ENCODE measurements at places on chromosomes 12 and 14.
A peak's percentile ranks its signal among the peaks of the same experiment; 100 is the strongest.

GRCh38 chr12:75208856-75209811, 505 bp downstream of the KCNC2 start:
- no peak for DNase-seq

- DNase-seq: peak; percentile 82
These were observed 21.0 kb downstream of the SLC25A29 start for GRCh38 chr14:100285021-100285912.

GRCh38 chr14:34714320-34715126, at the start of gene CFL2:
Gene CFL2, minus strand, starts transcription at chr14:34714593. Its CDS starts 53 bp downstream, at chr14:34714540.
- peak; percentile 66 for DNase-seq

DNA sequence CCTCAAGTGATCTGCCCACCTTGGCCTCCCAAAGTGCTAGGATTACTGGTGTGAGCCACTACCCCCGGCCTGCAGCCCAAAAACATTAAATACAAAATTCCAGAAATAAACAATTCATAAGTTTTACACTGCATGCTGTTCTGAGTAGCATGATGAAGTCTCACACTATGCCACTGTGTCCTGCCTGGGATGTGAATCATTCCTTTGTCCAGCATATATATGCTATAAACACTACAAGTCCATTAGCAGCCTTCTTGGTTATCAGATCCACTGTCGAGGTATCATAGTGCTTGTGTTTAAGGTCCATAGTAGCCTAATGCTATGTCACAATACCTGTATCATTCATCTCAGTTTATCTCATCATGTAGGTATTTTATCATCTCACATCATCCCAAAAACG, 15.9 kb downstream of the INTS13 start:
- DNase-seq: no peak

DNA sequence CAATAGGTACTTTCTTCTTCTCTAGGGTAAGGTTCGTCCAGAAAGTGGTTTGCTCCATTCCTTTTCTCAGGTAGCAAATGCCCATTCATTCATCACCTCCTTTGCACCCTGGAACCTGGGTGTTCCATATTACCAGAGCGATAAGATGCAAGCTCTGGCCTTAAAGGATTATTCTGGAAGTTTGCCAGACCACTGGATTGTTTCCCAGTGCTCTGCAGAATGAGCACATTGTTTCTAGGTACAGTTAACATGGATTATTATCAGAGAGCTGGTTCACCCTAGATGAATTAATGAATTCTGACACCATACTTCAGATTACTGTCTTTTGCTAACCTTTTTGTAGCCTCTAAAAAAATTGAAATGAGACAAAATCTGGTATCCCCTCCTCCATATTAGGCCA, 170.9 kb upstream of the BMP4 start:
- DNase-seq: no peak

DNA sequence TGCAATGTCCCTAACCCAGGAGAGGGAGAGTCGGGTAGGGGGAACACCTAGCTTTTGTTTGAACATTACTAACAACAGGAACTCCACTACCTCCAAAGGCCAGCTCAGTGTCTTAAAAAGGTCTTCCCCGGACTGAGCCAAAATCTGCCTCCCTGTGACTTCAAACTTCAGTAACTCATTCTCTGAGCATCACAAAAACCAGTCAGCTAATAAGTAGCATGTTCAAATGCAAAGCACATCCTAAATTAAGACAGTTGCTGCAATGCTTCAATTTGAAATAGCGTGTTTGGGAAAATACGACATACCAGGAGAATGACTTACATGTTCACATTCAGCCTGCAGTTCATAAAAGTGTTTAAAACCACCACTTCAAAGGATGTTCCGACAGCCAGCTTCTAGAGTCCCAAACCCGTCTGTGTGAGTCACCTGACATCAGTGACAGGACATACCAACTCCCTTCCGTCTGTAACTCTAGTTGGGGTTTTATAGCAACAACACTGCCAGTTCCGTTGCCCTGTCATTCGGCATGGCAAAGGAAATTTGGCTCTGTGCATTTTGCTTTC, 13.0 kb downstream of the ZFP36L1 start:
- peak; percentile 37 for DNase-seq

GRCh38 chr12:40745386-40745785, 53.1 kb downstream of the CNTN1 start:
- no peak for DNase-seq

- no peak for DNase-seq
These were observed 14.4 kb downstream of the POLE2 start for GRCh38 chr14:49673586-49673985.

- DNase-seq: no peak
These were observed 29.5 kb downstream of the CACNA1C start for GRCh38 chr12:2082321-2082720.

- no peak for DNase-seq
These were observed 10.2 kb downstream of the STX2 start for GRCh38 chr12:130828895-130829294.

DNA sequence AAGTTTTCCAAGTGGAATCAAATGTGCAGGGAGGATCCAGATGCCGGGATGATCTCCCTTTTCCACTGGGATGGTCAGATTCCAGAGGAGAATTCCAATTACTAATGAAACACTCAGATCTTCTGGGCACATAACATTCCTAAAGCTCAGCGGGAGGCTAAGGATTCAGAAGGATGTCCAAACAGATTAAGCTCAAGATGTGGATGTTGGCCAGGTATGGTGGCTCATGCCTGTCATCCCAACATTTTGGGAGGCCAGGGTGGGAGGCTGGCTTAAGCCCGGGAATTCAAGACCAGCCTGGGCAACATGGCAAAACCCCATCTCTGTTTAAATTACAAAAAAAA, 62.0 kb upstream of the PNMA1 start:
- DNase-seq: no peak

DNA sequence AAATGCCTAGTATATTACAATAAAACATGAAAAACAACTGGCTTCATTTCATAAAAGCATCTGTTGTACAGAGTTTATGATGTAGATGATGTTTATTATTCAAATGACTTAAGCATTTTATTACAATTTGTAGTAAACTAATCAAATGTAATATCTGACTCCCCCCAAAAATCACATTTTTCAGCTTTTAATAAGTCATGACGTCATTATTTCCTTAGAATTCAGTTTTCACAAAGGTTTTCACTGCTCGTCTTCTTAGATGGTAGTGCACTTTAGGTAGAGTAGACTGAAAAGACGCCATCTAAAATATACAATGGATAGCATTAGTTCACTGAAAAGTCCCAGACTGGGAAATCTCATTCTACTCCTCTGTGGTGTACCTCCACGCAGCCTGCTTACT, 181.5 kb downstream of the ACSS3 start:
- no peak for DNase-seq

DNA sequence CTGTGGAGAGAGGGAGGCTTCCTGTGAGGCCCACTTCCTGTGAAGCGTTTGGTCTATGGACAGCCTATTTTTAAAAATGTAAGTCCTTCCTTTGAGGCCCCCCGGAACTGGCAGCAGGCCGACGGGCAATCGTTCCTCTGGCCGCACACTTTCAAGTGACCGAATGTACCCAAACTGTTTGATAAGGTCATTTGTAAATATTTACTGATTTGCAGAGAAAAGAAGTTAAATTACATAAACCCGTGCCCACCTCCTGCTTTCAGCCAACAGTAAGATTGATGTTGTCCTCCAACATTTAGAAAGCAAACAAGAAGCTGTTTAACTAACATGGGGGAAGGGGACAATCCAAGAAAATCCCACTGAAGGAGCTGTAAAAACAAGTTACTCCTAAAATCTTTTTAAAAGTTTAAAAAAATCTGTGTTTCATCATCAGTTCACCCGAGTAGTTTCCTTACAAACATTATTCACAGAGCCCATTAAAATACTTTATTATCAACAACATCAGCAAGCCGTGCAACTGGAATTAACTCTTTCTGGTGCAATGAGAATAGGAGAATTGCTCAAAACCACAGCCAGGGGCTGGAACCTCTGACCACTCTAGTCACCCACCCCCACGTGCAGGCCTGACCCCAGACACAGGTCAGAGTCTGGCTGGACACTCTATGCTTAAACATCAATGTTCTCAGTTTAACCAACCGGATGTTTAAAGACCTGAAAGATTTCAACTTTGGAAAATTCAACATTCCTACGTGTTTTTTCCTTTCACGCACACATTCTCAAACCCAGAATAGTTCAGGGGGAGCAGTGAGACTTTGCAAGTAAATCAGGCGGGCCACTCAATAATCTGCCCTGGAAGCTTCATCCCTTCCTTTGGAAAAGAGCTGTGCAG, 65.3 kb downstream of the FOXN3 start:
- no peak for DNase-seq

- no peak for DNase-seq
These were observed 118.1 kb downstream of the CMAS start for GRCh38 chr12:22164139-22164538.

DNA sequence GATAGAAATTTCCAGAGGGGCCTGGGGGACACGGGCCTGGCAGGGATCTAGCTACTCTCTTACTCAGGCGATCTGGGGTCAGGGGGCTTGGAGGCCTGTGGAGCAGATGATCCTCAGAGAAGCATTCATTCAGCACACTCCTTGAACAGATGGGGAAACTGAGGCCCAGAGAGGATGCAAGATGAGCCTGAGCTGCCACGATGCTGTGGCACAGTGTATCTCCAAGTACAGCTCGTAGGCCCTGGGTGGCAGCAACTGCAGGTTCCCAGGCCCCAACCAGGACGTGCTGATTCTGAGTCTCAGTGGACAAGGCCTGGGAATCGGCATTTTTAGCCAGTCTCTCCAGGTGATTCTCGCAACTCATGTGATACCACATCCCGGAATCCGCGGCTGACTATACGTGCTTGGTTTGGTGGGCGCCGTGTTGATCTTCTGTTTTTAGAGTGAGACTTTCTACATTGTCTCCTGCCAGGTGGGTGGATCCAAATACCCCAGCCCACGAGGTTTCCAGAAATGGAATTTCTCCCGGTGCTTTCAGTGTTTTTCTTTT, 22.5 kb downstream of the ADGRD1 start:
- DNase-seq: no peak

DNA sequence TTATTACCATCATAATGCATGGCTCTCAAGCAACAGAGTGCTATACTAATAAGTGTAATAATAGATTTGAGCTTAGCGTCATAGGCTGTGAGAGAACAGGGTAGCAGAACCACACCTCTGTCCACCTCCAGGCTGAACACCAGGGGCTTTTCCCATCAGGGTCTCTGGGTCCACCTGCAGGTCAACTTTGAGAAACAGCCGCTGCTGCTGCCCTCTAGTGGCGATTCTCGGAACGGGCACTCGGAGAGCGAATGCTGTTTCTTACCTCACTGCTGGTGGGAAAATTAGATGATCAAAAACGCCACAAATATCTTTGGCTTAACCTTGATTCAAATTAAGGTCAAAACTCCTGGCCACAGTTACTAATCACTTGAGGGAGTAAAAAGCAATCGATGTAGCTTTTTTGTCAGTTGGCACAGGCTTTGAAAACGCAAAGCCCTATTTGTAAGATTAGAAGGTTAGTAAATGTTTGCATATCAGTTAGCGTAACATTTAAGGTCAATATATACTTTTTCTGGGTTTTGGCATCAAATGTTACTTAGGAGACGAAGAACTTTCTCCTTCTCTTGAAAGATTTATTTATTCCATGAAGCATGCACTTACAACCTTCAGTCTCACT, 127.9 kb upstream of the TMEM132D start:
- DNase-seq: peak; percentile 56

- DNase-seq: no peak
These were observed 7.6 kb downstream of the EML1 start for GRCh38 chr14:99800781-99801180.

DNA sequence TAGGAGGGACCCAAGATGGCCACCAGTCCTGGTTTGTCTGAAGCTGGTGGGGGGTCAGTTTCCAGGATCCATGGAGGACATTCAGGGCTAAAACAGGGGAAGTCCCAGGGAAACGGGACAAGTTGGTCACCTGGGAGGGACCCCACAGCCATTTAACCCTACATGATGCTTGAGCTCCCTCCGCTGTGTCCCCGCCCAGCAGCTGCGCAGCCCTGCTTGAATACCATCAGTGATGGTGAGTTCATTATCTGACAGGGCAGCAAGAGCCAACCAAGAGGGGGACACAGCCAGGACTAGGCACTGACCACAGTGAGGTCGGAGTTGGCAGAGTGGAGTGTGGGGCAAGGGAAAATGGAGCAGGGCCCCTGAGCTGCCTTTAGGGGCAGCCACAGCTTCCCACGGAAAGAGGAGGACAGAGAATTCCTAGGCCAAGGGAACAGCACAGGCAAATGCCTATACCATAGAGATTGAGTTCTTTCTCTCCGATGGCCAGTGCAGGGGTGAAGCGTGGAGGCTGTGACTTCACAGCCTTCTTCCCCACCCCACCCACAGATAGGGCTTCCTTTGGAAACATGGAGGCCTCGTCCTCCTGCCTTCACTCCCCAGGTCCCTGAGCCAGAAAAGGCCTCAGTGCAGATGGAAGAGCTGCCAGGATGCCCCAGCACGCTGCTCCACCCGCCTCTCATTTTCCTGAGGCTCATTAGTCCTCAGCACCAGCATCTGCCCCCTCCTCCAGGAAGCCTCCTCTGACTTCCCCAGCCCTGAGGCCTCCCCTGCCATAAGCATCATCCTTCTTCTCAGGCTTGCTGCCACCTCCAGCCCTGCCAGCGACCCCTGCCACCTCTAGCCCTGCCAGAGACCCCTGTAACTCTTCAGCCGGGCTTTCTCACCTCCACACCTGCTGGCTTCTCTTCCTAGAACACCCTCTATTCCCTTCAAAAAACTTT, 51.4 kb downstream of the CYP46A1 start:
- no peak for DNase-seq

GRCh38 chr14:103628221-103628683, 759 bp upstream of the KLC1 start:
- no peak for DNase-seq

DNA sequence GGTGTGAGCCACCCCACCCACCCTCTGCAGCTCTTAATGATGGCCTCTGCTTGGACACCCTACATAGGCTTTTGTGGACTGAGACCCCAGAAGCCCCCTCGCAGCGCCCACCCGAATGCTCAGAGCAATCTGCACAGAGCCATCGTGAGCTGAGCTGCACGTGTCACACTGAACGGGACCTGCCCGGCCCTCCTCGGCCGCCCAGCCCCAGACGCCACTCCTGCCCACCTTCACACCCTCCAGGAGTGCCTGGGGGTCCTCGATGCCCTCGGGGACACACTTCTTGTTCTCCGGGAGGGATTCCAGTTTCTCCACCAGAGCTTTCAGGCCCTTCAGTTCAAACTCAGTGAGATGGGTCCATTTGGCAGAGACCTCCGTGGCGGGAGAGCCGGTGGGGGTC, 71.5 kb downstream of the KDM2B start:
- no peak for DNase-seq

Measured in activated naive CD4-positive, alpha-beta T cell treated with anti-CD3 and anti-CD28 coated beads, Interleukin-2, amount 50 U/mL, for 16 hours (primary cell).